ENCODE measurements at places on chromosomes 12 and 14. TPM values are rescaled to one million over a fixed set of nuclear protein-coding genes. Genes with fewer than 3 reads are reported as not detected.

IL23A gene
- 0.23 TPM for total RNA-seq

DBX2 gene
- total RNA-seq: not detected

PLEKHG7 gene
- total RNA-seq: not detected

FAIM2 gene
- total RNA-seq: 1.3 TPM

CCDC38 gene
- total RNA-seq: not detected

All from A375 (cell line).